CD4-positive, alpha-beta T cell treated with Interferon gamma for 1 hour (primary cell): ENCODE measurements at places on chromosomes 12 and 14.
A peak's percentile ranks its signal among the peaks of the same experiment; 100 is the strongest.

GRCh38 chr12:4991373-4991772 is 52.3 kb upstream of the KCNA5 start:
- no peak for DNase-seq

DNA sequence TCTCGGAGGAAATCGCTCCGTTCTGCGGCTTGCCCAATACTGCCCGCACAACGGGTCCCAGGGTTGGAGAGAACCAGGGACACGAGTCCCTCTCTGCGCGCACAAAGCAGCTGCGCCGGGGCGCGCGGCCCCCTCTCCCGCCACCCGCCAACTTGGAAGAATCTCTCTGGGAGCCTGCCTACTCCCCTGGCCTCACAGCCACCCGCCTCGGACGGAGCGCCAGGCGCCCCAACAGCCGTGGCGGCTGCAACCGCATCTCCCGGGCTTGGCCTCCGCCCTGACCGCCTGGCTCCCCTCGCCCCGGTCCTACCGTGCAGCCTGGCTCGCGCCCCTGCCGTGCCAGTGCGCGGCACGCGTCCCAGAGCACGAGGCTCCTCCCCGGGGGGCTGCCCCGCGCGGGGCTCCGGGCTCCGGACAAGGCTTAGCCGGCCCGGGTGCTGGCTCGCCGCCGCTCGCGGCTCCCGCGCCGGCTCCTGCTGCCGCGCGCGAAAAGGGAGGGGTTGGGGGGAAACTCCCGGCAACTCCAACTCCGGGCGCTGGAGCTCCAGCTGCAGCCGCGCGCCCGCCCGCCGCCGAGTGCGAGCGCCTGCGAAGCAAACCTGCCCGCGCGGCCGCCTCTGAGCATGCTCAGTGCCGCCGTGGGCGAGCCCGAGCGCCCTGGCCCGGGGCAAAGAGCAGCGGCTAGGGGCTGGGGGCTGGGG is at the start of gene STXBP6:
Gene STXBP6, minus strand, starts transcription at position 580 of the 701 bp plus-strand sequence. CDS start 75,329 bp downstream, outside the sequence.
- DNase-seq, result no peak

GRCh38 chr14:73393375-73393774 is 65.0 kb downstream of the NUMB start:
- DNase-seq, result no peak

- DNase-seq, result no peak
These were observed 35.7 kb upstream of the PNMA1 start for GRCh38 chr14:73749706-73750530.

- no peak for DNase-seq
These were observed 14.8 kb upstream of the ETNK1 start for GRCh38 chr12:22610131-22610530.

DNA sequence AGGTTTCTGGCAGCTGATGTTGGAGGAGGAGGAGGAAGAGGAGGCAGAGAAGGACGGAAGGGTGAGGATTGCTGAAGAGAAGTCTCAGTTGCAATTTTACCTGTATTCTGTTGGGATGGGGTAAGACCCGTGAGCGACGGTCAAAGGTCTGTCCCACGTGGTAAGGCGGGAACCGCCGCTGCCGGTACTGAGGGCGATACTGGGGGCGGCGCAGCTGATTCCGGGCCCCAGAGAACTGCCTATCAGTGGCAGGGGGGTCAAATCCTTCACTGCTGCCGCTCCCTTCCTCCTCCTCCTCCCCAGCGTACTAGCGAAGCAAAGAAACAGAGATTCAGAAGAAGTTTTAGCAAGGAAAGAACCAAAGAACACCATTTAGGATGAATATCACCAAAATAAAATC is 13.3 kb downstream of the YBX3 start:
- DNase-seq, result no peak

GRCh38 chr12:73465106-73465505 is 1072.5 kb upstream of the ATXN7L3B start:
- DNase-seq, result no peak

DNA sequence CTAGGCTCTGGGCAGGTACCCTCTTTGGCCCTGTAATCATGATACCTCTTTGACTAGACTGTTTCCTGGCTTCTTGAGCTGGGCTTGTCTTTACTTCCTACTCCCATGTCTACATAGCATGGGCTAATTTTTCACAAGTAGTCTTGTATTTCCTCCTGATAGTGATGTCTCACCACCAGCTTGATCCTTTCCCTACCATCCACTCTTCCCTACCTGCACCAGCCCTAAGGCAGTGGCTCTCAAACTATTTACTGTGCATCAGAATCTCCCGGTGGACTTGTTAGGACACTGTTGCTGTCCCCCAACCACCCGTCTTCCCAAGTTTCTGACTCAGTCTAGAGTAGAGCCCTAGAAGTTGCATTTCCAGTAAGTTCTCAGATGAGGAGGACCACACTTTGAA is 162.7 kb upstream of the AMIGO2 start:
- no peak for DNase-seq

- DNase-seq, result no peak
These were observed 625.4 kb upstream of the LRFN5 start for GRCh38 chr14:40981247-40981646.

GRCh38 chr12:4286228-4286627 is 12.7 kb downstream of the CCND2 start:
- DNase-seq, result no peak

GRCh38 chr14:54638135-54638446 is 71.2 kb downstream of the SAMD4A start:
- DNase-seq, result no peak

- no peak for DNase-seq
These were observed 183.5 kb downstream of the NUAK1 start for GRCh38 chr12:105954951-105955931.

DNA sequence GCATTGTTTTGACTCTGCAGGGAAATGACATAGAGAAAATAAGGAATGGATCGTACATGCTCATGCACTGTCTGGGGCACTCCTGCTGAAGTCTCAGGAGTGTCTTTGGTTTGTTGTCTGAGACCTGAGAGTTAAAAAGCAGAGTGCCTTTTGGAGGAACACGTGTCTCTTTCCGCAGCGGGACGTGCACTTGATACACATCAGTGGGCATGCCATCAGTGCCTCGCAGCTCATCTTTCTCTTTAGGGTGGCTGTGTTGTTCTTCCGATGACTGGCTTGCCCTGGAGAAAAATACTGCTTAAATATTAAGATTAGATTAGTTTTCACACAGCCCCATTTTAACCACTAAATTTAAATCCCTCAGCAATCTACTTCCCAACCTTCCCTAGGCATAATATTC is 835.9 kb downstream of the DIO2 start:
- no peak for DNase-seq

DNA sequence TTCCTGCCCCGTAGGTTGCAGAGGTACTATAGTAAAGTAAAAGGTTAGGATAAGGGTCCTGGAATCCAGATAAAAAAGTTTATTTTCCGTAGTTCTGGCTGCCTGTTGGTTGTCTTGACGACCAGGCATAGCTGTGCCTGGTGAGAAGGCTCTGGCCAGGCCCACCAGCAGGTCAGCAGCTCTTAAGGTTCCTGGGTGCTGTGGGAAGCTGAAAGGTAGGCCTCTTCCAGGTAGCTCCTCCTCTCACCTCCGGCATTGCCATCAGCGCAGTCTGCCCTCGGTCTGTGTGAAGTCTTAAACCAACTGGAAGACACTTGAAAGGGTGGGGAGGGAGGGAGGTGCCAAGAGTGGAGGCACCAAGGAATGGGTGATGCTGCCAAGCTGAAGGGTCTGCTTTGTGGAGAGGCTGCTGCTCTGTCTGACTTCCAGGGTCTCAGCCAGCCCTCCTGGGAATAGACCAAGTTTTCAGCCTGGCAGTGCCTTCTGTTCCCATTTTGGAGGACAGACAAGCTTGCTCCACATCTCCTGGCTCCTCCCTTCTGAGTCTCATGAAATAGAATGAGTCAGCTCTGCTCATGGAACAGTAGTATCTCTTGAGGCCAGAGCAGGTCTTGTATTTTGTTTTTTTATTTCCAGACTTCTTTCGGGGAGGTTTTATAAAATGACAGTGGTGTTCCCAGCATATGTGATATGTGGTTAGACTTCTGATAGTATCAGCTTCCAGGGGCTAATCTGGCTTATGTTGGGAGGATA is 5.2 kb upstream of the ACADS start:
- DNase-seq, result no peak

DNA sequence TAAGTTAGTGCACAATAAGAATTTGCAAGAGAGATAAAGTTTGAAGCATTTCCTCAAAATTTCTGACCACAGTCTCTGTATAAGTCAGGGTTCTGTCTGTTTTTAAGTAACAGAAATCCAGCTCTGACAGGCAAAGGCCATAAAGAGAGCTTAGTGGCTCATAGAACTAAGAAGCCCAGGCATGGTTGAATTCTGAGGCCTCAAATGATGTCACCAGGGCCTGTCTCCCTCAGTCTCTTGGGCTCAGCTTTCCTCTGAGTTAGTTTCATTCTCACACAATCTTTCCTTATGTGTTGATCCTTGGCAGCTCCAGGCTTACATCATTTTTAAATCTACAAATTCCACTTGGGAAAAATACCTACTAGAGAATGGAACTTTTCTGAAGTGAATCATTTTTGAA is 173.4 kb upstream of the ATP2B1 start:
- no peak for DNase-seq

GRCh38 chr14:102923201-102923924 is 900 bp downstream of the AMN start:
- DNase-seq, result no peak

DNA sequence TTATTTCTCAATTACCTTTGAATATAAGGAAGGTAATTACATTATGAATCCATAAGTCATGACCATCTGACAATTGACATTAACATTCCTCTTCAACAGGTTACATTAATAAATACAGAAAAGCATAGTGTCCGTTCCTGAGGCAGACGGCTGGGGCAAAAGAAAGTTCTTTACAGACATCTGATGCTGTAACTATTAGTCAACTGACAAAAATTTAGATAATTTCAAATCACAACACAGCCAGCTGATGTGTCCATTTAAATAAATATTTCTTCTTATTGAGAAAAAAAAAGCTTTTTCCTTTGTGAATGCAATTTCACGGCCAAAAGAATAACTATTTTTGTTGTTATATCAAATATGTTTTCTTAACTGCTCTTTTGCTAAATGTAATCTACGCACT is 9.2 kb upstream of the PYROXD1 start:
- no peak for DNase-seq

GRCh38 chr12:123532019-123532418 is 1.5 kb downstream of the RILPL1 start:
- DNase-seq, result peak; percentile 40

DNA sequence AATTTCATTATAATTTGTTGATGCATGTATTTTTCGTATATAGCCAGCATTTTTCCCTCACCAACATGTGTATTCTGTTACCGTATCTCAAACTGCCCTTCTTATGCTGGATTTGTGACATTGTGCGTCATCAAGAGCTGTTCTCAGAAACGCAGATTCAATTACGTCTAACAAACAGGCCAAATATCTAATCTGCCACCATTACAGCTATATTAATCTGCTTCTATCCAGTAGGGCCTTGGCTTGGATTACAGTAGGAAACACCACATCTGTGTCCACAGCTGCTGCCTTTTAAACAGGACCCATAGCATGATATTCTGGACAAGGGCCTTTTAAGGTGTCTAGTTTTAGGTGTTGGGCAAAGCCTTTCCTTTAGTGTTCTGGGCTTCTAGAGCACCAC is 140.6 kb downstream of the PDE3A start:
- no peak for DNase-seq

GRCh38 chr12:104249017-104249416 is 33.4 kb downstream of the TXNRD1 start:
- no peak for DNase-seq

- no peak for DNase-seq
These were observed 1.3 kb downstream of the ATP2A2 start for GRCh38 chr12:110282300-110282860.

DNA sequence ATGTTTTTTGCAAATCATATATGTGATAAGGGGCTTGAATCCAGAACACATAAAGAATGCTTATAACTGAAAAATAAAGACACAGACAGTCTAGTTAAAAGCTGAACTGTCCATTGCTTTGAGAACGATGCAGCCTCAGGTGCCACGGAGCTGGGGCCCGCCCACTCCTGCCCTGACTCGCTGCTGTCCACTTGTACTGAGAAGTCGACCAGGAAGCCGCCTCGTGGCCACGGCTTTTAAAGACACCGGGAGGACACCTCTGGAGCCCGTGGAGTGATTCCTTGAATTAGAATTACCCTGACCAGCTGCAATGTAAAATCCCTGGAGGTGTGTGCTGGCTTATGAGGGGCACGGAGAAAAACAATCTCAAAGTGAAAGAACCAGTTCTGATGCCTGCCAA is 23.9 kb upstream of the TEX22 start:
- no peak for DNase-seq

GRCh38 chr12:68557011-68557730 is 53.5 kb upstream of the RAP1B start:
- DNase-seq, result no peak

- DNase-seq, result no peak
These were observed 138.7 kb downstream of the MED13L start for GRCh38 chr12:116138781-116139180.

GRCh38 chr12:124336742-124337520 is 42.0 kb downstream of the RFLNA start:
- DNase-seq, result no peak

GRCh38 chr12:46548605-46549071 is 176.1 kb upstream of the SLC38A2 start:
- no peak for DNase-seq

DNA sequence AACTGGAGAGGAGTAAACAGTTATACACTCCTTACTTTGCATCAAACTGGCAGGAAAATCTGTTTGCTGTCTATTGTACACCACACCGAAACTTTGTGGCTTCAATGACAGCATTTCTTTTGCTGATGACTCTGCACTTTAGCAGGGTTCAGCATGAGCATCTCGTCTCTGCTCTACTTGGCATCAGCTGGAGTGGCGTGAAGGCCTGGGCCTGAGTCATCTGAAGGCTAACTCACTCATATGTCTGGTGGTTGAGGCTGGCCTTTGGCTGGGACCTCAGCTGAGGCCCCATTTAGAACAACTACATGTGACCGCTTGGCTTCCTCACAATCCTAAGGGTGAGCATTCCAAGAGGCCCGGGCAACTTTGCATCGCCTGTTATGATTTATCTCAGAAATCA is 28.7 kb upstream of the REP15 start:
- DNase-seq, result no peak

DNA sequence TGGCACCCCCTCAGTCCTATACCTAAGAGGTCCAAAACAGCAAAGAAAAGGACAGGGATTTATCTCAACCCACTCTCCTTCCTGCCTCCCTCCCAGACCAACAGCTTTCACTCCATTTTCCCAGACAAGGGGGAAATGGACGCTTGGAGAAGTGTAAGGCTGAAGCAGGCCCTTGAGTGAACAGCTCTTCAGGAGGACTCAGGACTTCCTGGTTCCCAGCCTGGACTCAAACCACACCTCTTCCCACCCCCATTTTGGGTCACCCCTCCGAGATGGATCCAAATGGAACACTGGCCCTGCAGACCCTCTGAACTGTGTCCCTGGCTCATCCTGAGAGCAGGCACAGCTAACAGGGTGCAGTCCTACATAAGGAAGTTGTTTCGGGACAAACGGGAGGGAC is 2.7 kb downstream of the KMT2D start:
- DNase-seq, result no peak

DNA sequence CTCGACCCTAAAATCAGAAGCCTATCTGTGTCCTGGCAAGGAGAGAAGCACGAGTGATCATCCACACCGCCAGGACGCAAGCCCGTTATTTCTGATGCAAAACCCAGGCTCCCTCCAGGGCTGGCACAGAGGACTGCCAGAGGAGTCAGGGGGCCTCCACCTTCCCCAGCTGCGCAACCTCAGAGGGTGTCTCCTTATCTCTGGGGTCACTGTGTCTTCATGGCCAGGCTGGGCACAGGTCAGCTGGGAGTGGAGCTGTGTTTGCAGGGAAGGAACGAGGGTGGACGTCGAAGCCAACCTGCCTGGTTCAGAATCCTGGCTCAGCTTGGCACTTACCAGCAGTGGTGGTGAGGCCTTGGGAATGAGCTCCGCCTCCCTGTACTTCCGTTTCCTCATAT is 12.0 kb upstream of the SERPINA3 start:
- no peak for DNase-seq
